ENCODE measurements at places on chromosomes 4 and X. TPM values are rescaled to one million over a fixed set of nuclear protein-coding genes. Genes with fewer than 3 reads are reported as not detected.

The RBMX2 gene
- total RNA-seq, result 8.8 TPM

The DCAF12L1 gene
- total RNA-seq, result not detected

The TACR3 gene
- total RNA-seq, result not detected

The PPEF2 gene
- not detected for total RNA-seq

The DIPK2B gene
- not detected for total RNA-seq

The SRPX gene
- total RNA-seq, result 39.2 TPM

The FAT4 gene
- total RNA-seq, result 37.5 TPM

The CENPVL1 gene
- total RNA-seq, result not detected

The HMX1 gene
- total RNA-seq, result not detected

All from IMR-90 (cell line).